ENCODE measurements at places on chromosomes 2 and 18.

DNA sequence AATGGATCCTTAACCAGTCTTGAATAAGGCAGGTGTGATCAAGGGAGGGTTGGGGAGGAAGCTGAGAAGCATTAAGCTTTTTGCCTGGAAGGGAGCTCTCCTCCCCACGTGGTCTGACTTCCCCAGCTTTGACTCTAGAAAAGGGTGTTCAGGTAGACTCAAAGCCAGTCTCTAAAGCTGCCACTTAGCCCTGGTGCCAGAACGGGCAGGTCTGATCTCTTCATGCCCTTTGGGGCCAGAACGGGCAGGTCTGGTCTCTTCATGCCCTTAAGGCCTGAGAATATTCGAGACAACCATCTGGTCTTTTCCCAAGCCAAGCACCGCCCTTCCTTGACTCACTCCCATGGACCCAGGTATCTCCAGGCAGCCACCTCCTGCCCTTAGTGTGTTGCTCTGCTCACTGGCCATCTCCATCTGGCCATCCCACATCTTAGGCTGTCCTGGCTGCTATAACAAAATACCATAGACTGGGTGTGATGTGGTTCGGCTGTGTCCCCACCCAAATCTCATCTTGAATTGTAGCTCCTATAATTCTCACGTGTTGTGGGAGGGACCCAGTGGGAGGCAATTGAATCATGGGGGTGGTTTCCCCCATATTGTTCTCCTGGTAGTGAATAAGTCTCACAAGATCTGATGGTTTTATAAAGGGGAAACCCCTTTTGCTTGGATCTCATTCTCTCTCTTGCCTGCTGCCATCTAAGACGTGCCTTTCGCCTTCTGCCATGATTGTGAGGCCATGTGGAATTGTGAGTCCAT lies 59.4 kb downstream of the SNORC start:
- no peak for DNase-seq

GRCh38 chr2:35443087-35443486 lies 912.5 kb upstream of the CRIM1 start:
- no peak for DNase-seq

- DNase-seq = peak; percentile 46
Measured at GRCh38 chr2:18922276-18922675, 332.9 kb upstream of the NT5C1B start.

DNA sequence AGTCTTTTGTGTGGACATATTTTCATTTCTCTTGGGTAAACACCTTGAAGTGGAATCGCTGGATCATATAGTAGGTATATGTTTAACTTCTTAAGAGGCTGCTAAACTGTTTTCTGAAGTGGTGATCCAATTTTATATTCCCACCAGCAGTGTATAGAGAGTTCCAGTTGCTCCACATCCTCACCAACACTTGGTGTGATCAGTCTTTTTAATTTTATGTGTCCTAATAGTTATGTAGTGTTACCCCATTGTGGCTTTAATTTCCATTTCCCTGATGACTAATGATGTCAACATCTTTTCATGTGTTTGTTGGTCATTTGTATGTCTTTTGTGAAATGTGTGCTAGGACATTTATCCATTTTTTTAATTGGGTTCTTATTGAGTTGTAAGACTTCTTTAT lies 56.9 kb downstream of the DGKD start:
- DNase-seq = no peak

GRCh38 chr2:201130524-201131186 lies 14.7 kb downstream of the CFLAR start:
- peak; percentile 75 for DNase-seq

GRCh38 chr2:232438951-232439757 lies 16.8 kb upstream of the ALPI start:
- DNase-seq = no peak

Measured in fibroblast of gingiva (primary cell).